Progenitor cell of endocrine pancreas (in vitro differentiated cells): ENCODE measurements at places on chromosomes 5 and 9. TPM values are rescaled to one million over a fixed set of nuclear protein-coding genes. Genes with fewer than 3 reads are reported as not detected.

Gene NSG2
- total RNA-seq = 1.4 and 1.6 TPM in 2 replicates

Gene THOC3
- total RNA-seq = 76.3 and 77.1 TPM in 2 replicates

GRCh38 chr5:103098993-103099392, 20.9 kb downstream of the GIN1 start:
- H3K36me3 ChIP-seq = peaks cover 14% of the 10 kb centered on the region
- no peak for DNase-seq
- H3K4me3 ChIP-seq = no peak overlapping the region
- no peaks in the 10 kb centered on the region for H3K27me3 ChIP-seq
- H3K4me1 ChIP-seq = peaks cover 5% of the 10 kb centered on the region
- no peak overlapping the region for H3K27ac ChIP-seq

GRCh38 chr5:32836176-32836575, 125.1 kb downstream of the NPR3 start:
- no peak overlapping the region for H3K4me3 ChIP-seq
- no peaks in the 10 kb centered on the region for H3K4me1 ChIP-seq
- DNase-seq = no peak
- H3K27me3 ChIP-seq = no peaks in the 10 kb centered on the region
- no peak overlapping the region for H3K27ac ChIP-seq

Gene TYRP1
- not detected in 2 replicates for total RNA-seq
